Dermis blood vessel endothelial cell (primary cell): ENCODE measurements at places on chromosomes 6 and 20. TPM values are rescaled to one million over a fixed set of nuclear protein-coding genes. Genes with fewer than 3 reads are reported as not detected.

Gene CRYBG1
- total RNA-seq: 38.1 and 44.9 TPM in 2 replicates

Gene TMEM200A
- total RNA-seq: 0.14 and 0.34 TPM in 2 replicates

Gene LY6G6D
- total RNA-seq: not detected in 2 replicates

Gene NR2E1
- total RNA-seq: not detected in 2 replicates

Gene CD40
- total RNA-seq: 19.4 and 21.3 TPM in 2 replicates

Gene SLA2
- not detected in 2 replicates for total RNA-seq
